Renal cortical epithelial cell (primary cell): ENCODE measurements at places on chromosomes 16 and 17.

GRCh38 chr16:22188595-22189442 is 17.3 kb upstream of the EEF2K start:
- peak; percentile 96 for DNase-seq

GRCh38 chr17:73338050-73338521 is 26.3 kb upstream of the CDC42EP4 start:
- DNase-seq = no peak

- DNase-seq = no peak
Measured at GRCh38 chr16:69794486-69794885, 32.4 kb downstream of the WWP2 start.

DNA sequence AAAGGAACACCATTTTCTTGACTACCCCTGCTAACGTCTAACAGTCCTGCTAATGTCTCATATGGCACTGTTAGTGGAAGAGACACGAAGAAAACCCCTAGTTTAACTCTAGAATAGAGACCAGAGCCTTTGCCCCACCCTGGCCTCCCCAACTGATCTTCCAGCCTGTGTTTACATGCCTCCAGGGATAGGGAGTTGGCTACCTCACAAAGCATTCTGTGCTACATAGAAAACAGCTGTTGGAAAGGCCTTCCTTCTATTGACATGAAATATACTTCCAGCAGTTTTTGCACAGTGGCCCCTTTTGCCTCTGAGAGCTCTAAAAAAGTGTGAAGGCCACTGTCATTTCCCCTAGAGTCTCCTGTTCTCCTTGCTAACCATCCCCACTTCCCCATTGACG is 73.1 kb downstream of the ASIC2 start:
- no peak for DNase-seq

GRCh38 chr16:66515596-66516508 is 34.1 kb downstream of the TK2 start:
- DNase-seq = peak; percentile 66

GRCh38 chr17:51159604-51160003 is 6.2 kb downstream of the NME1 start:
- no peak for DNase-seq

GRCh38 chr17:41518031-41518430 is 659 bp downstream of the KRT15 start:
- DNase-seq = no peak

- no peak for DNase-seq
Measured at GRCh38 chr16:7731141-7731540, 398.5 kb downstream of the RBFOX1 start.

- DNase-seq = no peak
Measured at GRCh38 chr17:34728771-34729310, 149.5 kb downstream of the TMEM132E start.

DNA sequence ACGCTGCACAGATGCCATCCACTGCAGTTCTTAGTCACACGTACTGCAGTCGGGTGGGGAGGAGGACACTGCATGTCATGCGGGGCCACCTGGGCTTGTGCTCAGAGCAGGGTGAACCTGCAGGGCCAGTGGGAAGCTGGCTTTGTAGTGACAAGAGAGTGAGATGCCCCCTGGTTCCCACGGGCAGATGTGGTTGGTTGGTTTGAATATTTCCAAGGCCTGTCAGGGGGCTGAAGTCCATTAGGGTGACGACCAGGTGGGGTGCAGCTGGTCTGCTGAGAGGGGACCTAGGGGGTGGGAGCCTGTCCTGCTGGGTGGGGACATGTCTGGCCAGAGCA is 14.3 kb downstream of the ZNF213 start:
- DNase-seq = no peak

DNA sequence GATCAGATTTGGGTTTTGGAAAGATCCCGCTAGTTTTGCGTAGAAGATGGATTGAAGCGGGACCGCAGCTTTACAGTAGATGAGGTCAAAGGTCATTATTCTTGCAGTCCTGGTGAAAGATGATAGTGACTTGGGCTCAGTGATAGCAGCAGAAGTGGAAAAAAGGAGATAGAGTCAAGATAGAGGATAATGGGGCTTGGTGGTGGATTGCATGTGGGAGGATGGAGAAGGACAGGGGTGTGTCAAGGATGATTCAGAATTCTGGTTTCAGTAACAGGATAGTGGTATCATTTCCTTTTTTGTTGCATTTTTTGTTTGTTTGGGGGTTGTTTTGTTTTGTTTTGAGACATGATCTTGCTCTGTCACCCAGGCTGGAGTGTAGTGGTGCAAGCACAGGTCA is 28.7 kb downstream of the CHD9NB start:
- DNase-seq = no peak

DNA sequence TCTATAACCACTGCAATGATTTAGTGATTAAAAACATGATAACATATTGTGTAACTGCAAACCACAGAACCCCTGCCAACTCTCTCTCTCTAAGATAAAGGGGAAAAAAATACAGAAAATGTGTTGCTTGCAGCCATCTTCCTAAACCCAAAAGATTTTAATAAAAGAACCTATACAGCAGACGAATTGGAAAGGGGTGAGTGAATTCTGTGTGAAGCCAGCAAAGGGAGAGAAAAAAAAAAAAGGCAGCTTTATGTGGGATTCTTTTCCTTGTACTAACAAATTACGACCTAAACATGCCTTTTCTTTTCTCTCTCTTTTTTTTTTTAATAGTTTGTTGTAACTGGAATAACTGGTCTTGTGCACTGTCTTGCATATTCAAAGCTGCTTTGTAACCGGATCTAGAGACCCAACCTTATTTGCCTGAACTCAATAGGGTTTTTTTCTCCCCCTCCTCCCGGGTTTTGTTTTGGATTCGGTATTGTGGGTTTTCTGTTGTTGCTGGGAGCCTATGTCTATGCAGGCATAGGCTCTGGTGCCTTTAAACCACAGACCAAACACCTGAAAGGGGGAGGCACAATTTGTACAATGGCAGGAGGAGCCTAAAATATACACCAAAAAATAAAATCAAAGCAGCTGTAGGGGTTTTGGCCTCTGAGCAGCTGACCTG is 7.0 kb upstream of the ZFHX3 start:
- peak; percentile 66 for DNase-seq

DNA sequence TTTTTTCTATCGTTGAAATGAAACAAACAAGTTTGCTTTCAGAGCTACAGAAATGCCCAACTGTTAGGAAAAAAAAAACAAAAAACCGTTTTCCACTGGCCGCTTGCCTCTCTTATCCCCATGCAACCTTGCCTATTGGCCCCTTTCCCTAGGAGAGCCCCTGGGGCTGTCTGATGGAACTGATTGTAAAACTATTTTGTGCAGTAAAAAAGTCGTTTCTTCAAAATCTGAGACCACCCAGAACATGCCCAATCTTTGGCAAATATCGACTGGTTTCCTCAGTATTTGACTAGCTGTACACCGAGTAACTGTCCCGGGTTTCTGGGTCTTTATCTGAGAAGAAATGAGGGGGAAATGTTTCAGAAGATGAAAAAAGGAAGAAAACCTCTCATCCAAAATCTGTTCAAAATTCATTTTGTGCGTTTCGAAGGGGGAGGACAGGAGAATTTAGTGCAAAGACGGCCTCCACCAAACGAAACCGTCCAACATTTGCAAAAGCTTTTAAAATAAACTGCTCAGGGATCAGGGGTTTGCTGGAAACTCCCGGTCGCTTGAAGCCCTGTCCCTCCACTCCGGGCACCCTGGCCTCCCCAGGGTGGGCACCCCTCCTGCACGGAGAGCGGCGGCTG is 1.1 kb upstream of the GNAO1 start:
- DNase-seq = no peak

- DNase-seq = no peak
Measured at GRCh38 chr16:90047714-90048346, 28.6 kb upstream of the DBNDD1 start.

GRCh38 chr16:28869201-28869600 is 5.6 kb downstream of the SH2B1 start:
- DNase-seq = no peak

DNA sequence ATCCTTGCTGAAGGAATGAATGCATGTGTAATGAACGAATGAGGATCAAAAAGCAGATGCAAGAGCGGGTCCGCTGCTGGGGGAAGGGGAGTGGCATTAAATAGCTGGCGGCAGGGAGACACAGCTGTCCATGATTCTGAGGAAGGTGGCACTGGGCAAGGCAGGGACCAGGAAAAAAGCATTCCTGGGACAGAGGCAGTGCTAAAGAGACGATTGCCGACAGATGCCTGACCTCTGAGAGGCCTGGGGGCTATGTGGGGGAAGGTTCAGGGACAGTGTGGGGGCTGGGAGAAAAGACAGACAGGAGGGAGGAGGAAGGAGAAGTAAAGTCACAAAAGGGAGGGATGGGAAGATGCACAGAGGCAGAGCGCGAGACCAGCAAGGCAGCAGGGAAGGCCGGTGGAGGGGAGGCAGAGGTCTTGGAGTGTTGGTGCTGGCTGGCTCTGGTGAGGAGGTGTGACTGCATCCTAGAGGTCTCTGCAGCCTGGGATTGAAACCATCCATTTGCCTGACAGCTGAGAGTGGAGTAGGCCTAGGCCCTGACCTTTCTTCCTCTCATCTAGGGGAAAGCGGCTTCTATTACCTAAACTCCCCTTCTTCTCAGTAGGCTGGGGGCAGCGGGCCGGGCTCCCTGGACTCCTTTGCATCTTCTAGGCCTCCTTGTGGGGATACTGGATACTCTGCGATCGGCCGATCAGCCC is 109.9 kb downstream of the SDK2 start:
- DNase-seq = no peak

DNA sequence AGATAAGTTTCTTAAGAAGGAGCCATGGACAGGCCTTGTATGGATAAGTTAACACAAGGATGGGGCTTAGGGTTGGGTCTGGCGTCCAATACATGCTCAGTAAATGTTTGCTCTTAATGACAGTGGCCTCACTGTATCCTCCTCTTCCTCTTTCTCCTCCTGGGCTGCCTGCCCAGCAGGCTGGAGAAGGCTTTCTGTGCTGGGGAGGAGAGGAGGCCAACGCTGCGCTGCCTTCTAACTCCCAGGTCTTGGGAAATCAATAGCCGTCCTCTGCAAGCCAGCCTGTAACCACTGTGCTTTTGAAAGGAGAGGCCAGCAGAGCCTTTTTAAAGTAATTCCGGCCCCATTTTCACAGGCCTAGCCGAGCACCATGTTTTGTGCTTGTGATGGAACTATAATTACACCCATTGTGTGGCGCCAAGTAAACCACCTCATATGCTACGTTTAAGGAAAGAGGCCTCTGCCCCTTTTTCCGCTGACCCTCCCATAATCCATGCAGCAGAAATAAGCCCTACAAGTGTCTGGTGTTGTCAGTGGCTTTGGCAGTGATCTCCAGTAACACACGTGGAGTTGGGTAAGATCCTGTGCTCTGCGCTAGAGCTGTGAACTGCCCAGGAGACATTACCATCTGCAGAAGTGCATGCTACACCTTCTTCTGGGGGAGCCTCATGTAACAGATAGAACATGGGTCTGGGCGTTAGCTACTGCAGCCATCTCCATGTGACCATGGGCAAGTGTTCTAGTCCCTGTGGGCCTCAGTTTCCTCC is 368.2 kb downstream of the SNX29 start:
- DNase-seq = no peak

GRCh38 chr17:6162892-6163291 is 92.7 kb downstream of the WSCD1 start:
- no peak for DNase-seq

DNA sequence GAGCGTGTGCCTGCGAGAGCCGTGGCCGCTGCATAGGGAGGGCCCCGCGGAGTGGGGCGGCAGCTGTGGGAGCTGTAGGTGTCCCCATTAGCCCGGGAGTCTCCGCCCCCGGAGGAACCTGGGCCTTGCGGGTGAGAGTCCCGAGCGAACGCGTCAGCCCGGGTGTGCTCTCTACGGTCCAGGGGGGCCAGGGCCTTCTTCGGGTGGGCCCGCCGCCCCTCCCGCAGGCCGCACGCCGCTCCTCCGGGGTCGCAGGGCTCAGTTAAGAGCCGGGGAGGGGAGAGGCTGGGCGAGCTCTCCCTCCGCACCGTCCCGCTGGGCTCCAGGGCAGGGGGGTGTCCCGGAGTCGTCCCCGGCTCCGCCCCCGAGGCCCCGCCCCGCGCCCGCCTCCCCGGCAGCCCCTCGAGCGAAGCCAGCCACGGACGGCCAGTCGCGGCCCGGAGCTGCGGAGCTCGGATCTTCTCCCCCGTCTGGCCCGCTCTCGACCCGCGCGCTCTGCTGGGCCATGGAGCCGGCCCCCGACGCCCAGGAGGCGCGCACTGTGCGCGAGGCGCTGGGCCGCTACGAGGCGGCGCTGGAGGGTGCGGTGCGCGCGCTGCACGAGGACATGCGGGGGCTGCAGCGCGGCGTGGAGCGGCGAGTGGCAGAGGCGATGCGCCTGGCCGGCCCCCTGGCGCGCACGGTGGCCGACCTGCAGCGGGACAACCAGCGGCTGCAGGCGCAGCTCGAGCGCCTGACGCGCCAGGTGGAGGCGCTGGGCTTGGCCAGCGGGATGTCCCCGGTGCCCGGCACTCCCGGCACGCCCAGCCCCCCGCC is at the start of gene SMTNL2:
TSS of gene SMTNL2 (plus strand) at position 429 of the 816 bp plus-strand sequence. CDS start at position 506, 77 bp downstream.
- DNase-seq = no peak

GRCh38 chr17:7704601-7705268 is at the start of gene EFNB3:
Gene EFNB3, plus strand, starts transcription at chr17:7705202. Its CDS starts 397 bp downstream, at chr17:7705599.
- no peak for DNase-seq

DNA sequence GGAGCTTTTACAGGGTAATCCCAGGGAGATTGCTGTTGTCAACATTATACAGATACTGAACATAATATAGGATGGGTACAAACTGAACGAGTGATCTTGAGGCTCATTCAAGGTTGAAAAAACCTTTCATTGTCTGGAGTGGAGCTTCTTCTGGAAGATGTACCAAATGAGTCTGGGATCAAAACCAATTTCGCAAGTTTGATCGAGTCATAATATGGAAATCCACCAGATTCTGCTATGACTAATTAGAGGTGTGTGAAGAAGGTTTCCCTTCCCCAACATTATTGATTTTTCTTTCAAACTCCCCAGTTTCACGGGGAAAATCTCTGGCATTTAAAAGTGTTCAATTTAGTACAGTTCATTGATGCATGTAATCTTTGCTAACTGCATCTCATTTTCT is 324.1 kb downstream of the ZFHX3 start:
- DNase-seq = peak; percentile 77

DNA sequence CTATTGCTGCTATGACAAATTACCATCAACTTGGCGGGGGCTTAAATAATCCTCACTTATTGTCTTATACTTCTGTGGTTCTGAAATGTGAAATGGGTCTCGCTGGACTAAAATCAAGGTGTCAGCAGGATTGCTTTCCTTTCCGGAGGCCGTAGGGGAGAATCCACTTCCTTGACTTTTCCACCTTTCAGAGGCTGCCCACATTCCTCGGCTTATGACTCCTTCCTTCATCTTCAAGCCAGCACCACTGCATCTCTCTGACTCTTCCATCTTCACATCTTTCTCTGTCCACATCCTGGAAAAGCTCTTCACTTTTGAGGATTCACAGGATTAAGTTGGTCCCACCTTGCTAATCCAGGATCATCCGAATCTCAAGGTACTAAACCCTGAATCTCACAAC is 217.8 kb downstream of the GRIN2A start:
- DNase-seq = peak; percentile 14
